ENCODE measurements at places on chromosomes 7 and 10.

DNA sequence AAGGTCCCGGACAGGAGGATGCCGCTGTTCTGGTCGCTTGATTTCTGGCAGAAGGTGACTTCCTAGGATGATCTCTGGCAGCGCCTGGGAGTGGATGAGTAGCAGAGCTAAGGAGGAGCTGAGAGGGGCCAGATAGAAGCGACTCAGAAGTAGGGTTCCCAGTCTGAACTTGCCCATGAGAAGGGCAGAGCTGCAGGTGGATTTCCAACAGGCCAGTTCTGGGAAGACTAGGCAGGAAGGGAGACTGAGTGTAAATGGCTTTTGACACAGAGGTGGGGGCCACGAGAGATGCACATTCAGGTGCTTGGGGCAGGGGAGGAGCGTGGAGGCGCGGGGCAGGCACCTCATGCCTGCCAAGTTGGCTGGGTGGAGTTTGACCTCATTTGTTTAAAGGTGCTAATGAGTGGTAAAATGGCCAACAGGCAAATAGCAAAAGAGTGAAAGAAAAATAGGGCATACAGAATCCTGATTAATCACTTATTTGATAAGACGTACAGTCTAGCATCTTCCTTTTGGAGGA is 58.8 kb downstream of the SHH start:
- no peak for DNase-seq

DNA sequence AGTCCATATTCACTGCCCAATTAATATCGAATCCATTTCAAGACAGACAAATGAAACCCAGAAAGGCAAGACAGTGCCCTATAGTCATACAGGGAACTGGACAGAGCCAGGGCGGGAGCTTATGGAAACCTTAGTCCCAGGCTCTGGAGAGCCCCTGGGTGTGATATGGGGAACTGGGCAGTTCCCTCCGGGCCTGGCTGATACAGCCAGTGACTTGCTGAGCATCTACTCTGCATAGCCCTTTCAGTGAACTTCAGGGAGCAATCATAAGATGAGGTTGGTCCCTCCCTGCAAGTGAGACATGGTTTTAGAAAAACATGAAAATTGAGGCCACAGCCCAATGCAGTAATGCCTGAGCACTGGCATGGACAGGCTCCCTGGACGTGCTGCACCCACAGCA is 241.9 kb downstream of the GRID1 start:
- DNase-seq, result no peak

- DNase-seq, result no peak
Measured at GRCh38 chr10:7908541-7909210, 90.4 kb downstream of the TAF3 start.

DNA sequence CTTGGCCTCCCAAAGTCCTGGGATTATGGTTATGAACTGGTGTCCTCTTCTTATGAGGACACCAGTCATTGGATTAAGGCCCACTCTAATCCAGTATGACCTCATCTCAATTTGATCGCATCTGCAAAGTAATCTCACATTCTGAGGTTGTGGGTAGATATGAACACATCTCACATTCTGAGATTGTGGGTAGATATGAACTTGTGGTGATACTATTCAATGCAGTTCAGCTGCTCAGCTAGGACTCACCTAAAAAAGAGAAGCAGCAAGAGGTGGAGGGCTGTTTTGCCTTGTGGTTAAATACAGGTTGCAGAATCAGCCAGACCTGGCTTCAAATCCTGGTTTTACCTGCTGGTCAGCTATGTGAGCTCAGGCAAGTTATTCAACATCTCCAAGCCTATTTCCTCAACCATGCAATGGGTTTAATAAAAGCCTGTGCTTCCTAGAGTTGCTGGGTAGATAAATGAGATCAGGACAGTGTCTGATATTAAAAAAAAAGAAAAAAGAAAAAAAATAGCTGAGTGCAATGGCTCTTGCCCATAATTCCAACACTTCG is 8.5 kb upstream of the BAG3 start:
- no peak for DNase-seq

- DNase-seq, result no peak
Measured at GRCh38 chr7:22194658-22195273, 162.2 kb downstream of the RAPGEF5 start.

DNA sequence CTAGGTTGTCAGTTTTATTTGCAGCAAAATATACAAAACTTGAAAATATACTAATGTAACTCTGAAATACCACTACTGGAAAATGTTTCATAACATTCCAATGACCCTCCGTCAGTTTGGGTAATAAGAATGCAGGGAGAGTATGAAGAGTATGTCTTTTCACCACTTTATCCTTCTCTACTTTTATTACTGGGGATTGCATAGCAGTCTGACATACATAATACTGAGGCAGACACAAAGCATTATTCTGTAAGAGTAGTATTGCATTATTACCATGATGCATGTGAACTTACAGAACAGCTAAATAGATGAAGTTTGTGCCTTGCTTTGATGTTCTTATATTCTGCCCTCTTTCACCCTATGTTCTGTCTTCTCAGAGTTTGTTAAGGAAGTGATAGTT is 151.8 kb upstream of the TPK1 start:
- no peak for DNase-seq

GRCh38 chr10:92014620-92015019 is 91.0 kb downstream of the BTAF1 start:
- no peak for DNase-seq

GRCh38 chr10:16566202-16566805 is 44.6 kb upstream of the C1QL3 start:
- DNase-seq, result no peak

GRCh38 chr7:22082553-22082885 is 136.8 kb upstream of the CDCA7L start:
- no peak for DNase-seq

- no peak for DNase-seq
Measured at GRCh38 chr10:28384557-28384956, 81.7 kb upstream of the MPP7 start.

GRCh38 chr7:142711746-142712616 is 37.3 kb upstream of the PRSS1 start:
- no peak for DNase-seq

Data from activated naive CD4-positive, alpha-beta T cell (primary cell).